ENCODE measurements at places on chromosomes 3 and 15. TPM values are rescaled to one million over a fixed set of nuclear protein-coding genes. Genes with fewer than 3 reads are reported as not detected.

- no peak for DNase-seq
- no peak overlapping the region for H3K27ac ChIP-seq
- no peaks in the 10 kb centered on the region for H3K4me1 ChIP-seq
- H3K27me3 ChIP-seq = no peaks in the 10 kb centered on the region
- no peak overlapping the region for H3K4me3 ChIP-seq
Observed at GRCh38 chr15:24933716-24934115, 21.1 kb upstream of the SNRPN start.

CFAP92 gene
- 3.6 TPM for total RNA-seq

C3orf62 gene
- total RNA-seq = 5.9 TPM

DNA sequence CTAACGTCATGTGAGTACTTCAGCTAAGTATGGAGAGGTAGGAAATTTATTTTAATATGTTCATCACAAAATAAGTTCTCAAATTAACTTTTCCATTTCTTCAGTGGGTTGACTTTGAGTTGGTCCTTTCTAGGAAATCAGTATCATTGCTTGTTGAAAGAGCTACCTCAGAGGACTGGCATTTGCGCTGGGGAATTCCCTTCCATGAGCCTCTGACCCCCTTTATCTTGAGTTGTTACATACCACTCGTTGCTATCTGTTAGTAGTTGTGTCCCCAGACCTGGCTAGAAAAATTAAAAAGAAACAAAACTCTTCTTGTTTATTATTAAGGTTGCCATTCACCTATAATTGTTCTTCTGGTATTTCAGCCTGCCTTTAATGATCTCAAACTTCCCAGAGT lies 96.8 kb upstream of the ROBO2 start:
- H3K36me3 ChIP-seq = no peaks in the 10 kb centered on the region
- H3K4me3 ChIP-seq = no peak overlapping the region
- no peak for DNase-seq

DNA sequence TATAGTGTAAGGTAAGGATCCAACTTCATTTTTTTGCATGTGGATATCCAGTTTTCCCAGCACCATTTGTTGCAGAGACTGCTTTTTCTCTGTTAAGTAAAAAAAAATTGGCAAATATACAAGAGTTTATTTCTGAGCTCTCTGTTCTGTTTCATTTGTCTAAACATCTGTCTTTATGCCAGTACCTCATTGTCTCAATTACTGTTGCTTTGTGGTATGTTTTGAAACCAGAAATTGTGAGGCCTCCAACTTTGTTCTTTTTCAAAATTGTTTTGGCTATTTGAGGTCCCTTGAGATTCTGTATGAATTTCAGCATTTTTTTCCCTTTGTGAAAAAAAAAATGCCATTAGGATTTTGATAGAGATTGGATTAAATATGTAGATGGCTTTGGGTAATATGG lies 150.5 kb downstream of the MINAR1 start:
- H3K27me3 ChIP-seq = peaks cover 53% of the 10 kb centered on the region
- no peaks in the 10 kb centered on the region for H3K4me1 ChIP-seq
- no peaks in the 10 kb centered on the region for H3K36me3 ChIP-seq
- no peak overlapping the region for H3K4me3 ChIP-seq
- H3K27ac ChIP-seq = no peak overlapping the region

HOMER2 gene
- 3.9 TPM for total RNA-seq

MYRIP gene
- 0.44 TPM for total RNA-seq

Measured in HCT116 (cell line).